ENCODE measurements at places on chromosomes 5 and 9.

- no peak for DNase-seq
These were observed 91.1 kb downstream of the TRIO start for GRCh38 chr5:14234204-14234603.

- DNase-seq: no peak
These were observed 8.4 kb downstream of the FAM163B start for GRCh38 chr9:133600739-133601138.

GRCh38 chr5:88142886-88143692 is 125.6 kb downstream of the TMEM161B start:
- no peak for DNase-seq

GRCh38 chr5:165258197-165258771 is 1752.9 kb downstream of the MAT2B start:
- no peak for DNase-seq

- DNase-seq: peak; percentile 18
These were observed 245.4 kb downstream of the MPDZ start for GRCh38 chr9:13033959-13034693.

DNA sequence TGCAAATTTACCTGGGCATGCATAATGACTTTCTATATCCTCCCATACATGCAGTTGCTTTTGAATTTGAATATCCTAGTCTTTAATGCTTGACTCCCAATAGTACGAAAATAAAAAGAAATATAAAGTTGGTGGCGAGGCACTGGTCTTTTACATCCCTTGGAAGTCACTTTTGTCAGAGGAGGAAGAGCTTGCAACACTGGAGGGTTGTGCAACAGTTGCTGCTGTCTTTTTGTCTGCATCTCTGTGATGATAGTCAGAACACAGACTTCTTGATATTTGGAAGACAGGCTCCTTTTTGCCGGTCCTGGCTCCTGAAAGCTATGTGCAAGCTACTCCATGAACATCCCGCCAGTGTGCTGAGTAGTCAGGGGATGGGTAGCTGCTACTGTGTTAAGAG is 16.8 kb upstream of the SGCD start:
- DNase-seq: no peak

DNA sequence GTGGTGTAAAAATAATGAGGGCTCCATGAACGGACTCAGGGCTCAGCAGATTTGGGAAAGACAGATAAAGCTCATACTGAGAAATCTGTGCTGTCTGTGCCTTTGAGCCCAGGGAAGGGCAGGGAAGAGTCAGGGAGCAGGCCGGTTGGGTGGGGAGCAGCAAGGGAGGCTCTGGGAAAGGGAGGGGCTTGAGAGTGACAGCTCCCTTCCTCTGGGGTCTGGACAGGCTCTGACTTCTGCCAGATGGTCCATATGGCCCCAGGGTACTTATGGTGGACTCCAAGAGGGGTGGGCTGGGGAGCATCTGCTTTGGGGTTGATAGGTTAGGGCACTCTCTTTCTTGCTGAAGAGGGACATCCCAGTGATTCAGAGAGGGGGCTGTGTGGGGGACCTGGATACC is 2.1 kb downstream of the NPR2 start:
- no peak for DNase-seq

GRCh38 chr5:79508354-79508753 is 5.6 kb downstream of the HOMER1 start:
- DNase-seq: no peak

DNA sequence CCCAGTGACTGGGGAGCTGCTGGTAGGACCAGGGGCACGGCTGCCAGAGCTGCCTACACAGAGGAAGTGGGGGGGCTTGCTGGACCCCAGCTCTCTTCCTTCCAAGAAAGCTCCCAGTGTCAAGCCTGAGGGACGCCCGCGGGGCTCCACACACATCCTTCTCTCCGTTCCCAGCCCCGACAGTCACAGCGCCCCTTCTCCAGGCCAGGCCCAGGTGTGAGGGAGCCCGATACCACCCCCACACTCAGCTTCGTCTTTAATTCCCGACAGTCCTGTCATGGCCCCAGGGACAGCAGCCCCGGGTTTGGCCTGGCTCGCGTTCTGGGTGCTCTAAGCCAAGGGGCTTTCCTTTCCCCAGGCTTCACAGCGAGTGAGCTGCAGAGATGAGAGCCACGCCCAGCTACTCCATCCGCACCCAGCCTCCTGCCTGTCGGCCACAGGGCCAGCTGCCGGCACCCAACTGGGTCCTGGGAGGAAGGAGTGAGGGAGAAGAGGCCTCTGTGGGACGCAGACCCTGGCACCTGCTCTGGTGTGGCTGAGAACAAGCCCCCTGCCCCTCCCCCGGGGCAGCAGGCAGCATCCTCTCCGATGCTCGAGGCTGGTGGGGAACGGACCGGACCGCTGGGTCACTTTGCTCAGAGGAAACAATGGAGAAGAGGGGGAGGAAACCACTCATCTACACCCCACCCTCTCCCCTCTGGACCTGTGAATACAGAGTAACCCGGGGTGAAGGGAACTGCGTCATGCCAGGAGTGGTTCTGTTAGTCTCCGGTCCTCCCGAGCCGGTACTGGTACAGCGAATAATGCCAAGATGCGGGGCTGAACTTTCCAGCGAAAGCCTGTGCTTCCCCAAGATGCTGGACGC is 53.9 kb upstream of the PHYKPL start:
- DNase-seq: no peak

GRCh38 chr9:3879726-3880505 is 354.1 kb upstream of the RFX3 start:
- DNase-seq: no peak

GRCh38 chr9:130138791-130139190 is 33.4 kb upstream of the NCS1 start:
- DNase-seq: peak; percentile 72

DNA sequence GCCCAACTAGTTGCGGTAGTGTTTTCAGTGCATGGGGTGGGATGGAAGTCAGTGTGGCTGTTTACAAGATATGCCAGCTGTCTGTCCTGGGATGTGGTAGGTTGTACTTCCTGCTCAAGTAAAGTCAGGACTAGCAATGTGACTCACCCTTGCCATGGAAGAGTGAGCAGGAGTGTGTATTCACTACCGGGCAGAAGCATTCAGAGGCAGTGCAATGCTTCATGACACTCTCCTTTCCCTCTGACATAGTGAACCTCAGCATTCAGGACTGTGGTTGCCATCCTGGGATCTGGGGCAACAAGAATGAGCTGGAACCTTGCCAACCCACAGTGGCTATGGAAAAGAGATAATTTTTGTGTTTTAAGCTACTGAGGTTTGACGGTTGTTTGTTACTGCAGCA is 68.9 kb downstream of the BOD1 start:
- no peak for DNase-seq

DNA sequence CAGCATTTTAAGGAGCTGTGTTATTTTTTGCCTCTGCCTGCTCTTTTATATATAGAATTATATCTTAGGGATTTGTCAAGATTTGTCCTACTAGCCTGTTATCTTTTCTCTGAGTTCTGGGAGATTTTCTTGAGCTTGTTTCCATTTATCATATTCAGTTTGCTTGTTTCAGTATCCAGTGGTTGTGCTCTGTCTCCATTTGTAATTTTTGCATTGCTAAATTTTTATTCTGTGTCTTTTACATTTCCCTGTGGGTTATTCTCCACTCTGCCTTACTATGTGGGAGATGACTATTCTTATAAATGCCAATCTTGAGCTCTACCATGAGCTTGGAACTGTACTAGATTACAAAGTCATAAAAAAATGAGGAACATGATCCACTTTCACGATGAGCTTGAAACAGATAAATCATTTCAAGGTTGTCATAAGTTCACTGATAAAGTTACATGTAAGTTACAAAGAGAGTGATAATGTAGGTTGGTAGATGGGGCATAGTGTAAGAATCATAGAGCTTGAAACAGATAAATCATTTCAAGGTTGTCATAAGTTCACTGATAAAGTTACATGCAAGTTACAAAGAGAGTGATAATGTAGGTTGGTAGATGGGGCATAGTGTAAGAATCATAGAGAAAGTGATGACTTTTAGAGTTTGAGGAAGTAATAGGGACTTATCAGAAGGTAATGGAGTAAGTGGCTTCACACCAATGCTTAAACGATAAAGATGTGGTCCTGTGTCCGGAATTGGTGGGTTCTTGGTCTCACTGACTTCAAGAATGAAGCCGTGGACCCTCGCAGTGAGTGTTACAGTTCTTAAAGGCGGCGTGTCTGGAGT is 287.3 kb downstream of the ADGRV1 start:
- DNase-seq: no peak

DNA sequence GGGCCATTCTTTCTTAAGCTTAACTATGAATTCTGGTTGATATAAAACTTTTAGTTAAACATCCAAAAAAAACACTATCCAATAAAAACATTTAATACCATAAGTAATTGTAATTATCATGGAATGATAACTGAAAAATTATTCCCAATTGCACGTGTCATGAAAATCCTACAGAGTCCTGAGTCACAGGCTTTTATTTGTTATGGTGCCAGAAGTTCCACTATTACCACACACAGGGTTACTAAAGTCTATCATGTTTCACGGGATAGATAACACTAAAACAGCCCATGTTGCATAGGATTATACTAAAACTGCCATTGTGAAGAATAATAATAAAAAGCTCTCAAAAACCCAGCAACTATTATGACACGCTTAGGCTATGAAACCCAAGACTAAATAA is 1381.8 kb downstream of the EFNA5 start:
- no peak for DNase-seq

DNA sequence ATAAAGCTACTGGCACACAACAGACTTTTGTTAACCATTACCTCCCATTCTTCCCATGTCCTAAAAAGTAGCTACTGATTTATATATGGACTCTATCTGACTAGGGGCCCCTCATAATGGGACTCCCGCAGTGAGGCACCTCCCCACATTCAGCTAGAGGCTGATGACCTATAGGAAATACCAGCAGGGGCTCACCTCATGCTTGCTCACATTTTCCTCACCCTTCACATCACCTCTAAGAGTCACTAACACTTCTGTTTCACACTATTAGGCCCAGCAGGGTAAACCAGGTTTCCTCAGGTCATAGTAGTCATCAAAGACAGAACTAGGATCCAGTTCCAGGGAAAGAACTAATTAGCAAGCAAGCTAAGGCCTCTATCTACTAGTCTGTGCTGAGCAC is 60.7 kb downstream of the PRELID2 start:
- no peak for DNase-seq

DNA sequence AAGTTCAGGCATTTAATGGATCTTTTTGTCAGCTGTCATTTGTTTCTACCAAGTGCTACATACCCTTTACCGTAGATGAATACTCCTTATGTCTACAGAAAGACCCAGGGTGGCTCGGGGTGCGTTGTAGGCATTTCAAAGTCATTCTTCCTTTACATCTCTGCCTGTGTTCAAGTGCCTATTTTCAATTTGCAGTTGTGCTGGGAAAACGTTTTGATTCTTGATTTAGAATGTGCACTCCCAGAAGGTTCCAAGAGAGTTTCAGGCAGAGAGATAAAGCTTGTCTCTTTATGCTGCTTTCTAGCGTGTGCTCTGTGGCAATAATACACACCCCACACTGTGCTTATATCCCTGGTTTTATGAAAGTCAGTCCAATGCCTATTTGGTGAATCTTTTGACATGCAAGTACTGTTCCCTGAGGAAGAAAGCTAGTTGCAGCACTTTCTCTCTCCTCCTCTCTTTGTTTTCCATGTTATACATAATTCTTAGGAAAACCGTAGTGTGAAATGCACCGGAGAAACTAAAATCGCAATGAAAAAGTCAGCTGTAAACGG is 828.1 kb upstream of the ZNF608 start:
- DNase-seq: no peak

GRCh38 chr9:129138144-129138462 is 26.9 kb downstream of the PTPA start:
- no peak for DNase-seq

GRCh38 chr9:20015427-20015931 is 226.6 kb upstream of the SLC24A2 start:
- DNase-seq: no peak

GRCh38 chr9:21519855-21520434 is 37.8 kb upstream of the IFNE start:
- DNase-seq: no peak

- DNase-seq: no peak
These were observed 128.3 kb downstream of the MARCHF11 start for GRCh38 chr5:16051246-16051755.

DNA sequence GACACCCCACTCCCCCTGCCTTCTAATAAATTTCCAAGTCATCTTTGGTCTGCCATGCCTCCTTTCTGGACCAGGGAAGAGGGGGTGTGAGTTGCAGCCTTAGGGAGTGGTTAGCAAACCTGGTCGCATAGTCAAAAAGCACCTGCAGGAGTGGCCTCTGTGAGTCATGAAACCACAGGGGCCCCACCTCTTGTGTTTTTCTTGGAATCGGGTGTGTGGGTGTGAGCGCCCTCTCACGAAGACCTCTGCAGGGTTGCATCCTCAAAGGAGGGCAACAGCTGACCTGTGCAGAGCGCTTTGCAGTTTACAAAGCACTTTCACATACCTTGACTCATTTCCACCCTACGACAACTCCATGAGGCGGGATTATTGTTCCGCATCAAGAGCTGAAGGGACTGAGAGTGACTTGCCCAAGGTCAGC is 36.8 kb upstream of the TEX48 start:
- DNase-seq: no peak

DNA sequence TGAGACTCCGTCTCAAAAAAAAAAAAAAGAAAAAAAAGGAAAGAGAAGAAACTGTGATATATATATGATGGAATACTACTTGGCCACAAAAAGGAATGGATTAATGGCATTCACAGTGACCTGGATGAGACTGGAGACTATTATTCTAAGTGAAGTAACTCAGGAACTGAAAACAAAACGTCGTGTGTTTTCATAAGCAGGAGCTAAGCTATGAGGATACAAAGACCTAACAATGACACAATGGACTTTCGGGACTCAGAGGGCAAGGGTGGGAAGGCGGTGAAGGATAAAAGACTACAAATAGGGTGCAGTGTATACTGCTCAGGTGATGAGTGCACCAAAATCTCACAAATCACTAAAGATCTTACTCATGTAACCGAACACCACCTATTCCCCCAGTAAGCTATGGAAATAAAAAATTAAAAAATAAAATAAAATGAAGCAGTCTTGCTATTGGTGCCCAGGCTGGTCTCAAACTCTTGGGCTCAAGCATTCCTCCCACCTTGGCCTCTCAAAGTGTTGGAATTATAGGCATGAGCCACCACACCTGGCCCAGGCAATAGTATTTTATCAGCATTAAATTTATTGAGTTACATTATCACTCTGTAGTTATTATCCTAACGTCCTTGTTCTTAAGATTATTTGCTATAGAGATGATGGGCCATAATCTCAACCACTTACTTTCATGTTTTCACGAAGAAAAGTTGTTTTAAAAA is 71.5 kb upstream of the GPBP1 start:
- no peak for DNase-seq

DNA sequence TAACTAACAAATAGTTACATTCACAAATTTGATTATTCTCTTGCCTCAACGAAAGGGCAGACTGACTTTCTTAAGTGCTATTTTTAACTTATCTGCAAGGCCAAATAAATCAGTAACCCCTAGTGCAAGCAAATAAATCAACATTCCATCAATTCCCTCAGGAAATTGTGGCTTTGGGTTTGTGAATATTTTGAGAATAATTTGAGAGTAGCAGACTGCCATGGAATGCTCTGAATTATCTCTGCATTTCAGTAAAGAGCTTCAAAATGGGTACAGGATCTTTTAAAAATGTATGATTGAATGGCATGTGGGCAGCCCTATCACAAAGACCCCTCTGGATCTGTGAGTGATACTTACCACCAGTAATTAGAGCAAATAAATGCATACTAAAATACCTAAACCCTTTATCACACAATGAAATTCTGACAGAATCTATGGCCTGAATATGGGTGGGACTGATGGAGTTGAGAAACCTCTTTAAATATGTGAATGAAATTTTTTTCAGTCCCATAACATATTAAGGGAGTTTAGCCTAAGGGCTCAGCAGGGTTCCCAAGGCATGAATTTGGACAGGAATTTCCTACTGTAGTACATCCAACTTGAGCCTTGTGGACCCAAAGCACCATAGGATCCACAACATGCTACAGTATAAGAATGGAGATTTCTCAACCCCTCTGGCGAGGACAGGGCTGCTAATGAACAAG is 92.5 kb upstream of the ITGA2 start:
- DNase-seq: peak; percentile 22

Measured in AG09319 (cell line).